ENCODE measurements at places on chromosomes 6 and 20.

DNA sequence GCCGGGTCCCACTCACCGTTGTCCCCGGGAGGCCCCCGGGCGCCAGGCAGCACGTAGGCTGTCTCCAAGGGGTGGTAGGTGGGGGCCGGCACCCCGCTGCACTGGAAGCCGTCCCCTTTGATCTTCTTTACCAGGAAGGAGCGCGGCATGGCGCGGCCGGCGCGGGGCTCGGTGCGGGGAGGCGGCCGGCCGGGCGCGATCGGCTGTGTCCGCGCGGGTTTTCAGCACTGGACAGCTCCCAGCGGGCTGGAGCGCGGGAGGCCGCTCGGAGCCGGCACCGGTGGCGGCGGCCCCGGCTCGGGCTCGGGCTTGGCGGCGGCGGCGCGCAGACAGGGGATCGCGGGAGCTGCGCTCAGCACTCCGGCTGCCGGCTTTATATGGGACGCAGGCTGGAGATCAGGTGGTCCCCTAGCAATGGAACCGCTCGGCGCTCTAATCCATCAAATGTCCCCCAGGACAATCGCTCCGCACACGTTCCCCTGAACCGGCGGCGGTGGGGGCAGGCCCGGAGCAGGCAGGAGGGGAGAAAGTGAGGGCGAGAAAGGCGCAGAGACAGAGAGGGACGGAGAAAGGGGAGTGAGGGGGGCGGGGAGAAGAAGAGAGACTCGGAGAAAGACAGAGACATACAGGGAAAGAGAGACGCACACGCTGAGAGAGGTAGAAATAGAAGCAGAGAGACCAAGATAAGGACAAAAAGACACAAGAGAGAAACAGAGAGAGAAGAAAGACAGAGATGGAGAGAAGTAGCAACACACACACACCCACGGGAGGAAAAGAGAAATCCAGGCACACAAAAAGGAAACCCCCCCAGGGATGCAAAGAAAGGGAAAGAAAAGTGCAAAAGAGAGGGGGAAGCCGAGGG lies at the start of gene SCRT2:
Gene SCRT2 (minus strand): TSS at position 350 of the 862 bp plus-strand sequence. CDS start 201 bp downstream, at position 149.
- H3K4me1 ChIP-seq, result peaks cover 54% of the 10 kb centered on the region
- DNase-seq, result no peak
- H3K27ac ChIP-seq, result no peak within 1 kb of the TSS

DNA sequence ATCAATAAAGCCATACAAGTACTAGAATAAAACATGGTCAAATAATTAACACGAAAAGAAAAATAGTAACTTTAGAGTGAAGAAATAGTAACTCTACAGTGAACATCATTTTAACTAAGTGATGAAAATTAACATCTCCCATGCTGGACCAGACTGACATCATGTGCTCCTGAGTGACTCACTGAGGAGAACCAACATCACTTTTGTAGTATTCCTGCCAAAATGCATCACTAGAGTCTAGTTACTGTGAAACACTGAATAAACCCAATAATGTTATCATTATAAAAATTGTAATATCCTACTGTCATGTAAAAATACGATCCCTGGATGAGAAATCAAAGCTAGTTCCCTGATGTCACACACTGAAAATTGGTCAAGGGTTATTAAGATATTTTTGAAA lies 361.3 kb downstream of the CD109 start:
- no peaks in the 10 kb centered on the region for H3K4me1 ChIP-seq
- no peaks in the 10 kb centered on the region for H3K27me3 ChIP-seq
- no peak overlapping the region for H3K4me3 ChIP-seq
- DNase-seq, result no peak
- no peaks in the 10 kb centered on the region for H3K36me3 ChIP-seq

DNA sequence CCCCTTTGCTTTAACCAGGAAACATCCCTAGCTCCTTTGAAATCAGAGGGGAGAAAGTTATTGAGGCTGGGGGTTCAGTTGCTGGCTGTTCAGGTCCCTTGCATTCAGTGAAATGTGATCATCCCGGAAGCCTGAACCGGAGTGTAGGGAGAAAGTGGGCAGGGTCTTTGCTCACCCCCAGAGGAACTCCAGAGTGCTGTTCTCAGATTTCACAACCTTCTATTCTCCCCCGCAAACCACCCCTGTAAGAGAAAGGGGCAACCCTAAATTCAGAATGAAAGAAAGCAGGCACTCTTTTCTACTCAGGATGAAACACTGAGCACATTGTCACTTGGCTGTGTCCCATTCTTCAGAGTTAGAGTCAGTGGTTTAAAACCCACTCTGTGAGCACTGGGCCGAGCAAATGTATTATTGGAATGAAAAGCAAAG lies 139.8 kb downstream of the KHDC1L start:
- peak overlapping the region; percentile 19 for H3K27ac ChIP-seq
- H3K4me3 ChIP-seq, result no peak overlapping the region
- no peaks in the 10 kb centered on the region for H3K36me3 ChIP-seq
- peak; percentile 20 for DNase-seq
- no peaks in the 10 kb centered on the region for H3K4me1 ChIP-seq

DNA sequence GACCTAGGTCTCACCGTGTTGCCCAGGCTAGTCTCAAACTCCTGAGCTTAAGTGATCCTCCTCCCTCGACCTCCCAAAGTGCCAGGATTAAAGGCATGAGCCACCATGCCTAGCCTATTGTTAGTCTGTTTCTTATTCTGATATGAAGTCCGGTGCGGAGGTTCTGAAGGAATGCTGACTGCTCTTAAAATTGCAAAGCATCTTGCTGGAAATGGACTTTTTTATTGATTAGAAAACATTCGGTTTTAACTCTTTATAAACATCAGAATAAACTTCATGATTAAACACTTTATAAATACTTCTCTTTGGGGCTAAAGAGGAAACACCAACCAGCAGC lies 3.2 kb downstream of the TNFAIP3 start:
- H3K36me3 ChIP-seq, result peaks cover 3% of the 10 kb centered on the region
- peaks cover 3% of the 10 kb centered on the region for H3K27me3 ChIP-seq
- H3K4me3 ChIP-seq, result no peak overlapping the region
- H3K4me1 ChIP-seq, result peaks cover 17% of the 10 kb centered on the region
- H3K27ac ChIP-seq, result no peak overlapping the region

GRCh38 chr6:117399924-117400323 lies 25.8 kb downstream of the ROS1 start:
- no peaks in the 10 kb centered on the region for H3K36me3 ChIP-seq
- no peak for DNase-seq
- no peak overlapping the region for H3K4me3 ChIP-seq
